Endothelial cell of umbilical vein (primary cell): ENCODE measurements at places on chromosomes 4 and X.

DNA sequence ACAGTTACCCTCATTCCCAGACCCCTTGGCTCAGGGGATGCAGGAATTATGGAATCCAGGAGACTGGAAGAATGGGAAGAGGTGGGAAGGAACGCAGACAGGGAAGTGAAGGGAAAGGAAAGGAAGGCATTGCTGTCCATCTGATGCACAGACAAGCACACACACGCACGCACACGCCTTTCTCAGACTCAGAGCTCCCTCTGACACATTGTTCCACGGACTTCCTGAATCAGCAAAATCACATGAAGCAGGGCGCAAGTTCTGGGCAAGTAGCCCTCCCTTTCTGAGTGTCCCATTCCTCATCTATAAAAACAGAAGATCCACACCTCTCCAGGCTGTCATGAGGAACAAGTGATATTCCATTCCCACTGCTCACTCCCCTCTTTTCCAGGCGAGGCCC, 13.2 kb downstream of the IQSEC2 start:
- no peak overlapping the region for H3K27ac ChIP-seq
- DNase-seq = no peak
- no peaks in the 10 kb centered on the region for H3K27me3 ChIP-seq
- H3K36me3 ChIP-seq = no peaks in the 10 kb centered on the region

GRCh38 chr4:158965226-158965625, 137.7 kb upstream of the RAPGEF2 start:
- no peaks in the 10 kb centered on the region for H3K4me1 ChIP-seq
- no peak overlapping the region for H3K4me3 ChIP-seq
- DNase-seq = no peak
- no peak overlapping the region for H3K27ac ChIP-seq

DNA sequence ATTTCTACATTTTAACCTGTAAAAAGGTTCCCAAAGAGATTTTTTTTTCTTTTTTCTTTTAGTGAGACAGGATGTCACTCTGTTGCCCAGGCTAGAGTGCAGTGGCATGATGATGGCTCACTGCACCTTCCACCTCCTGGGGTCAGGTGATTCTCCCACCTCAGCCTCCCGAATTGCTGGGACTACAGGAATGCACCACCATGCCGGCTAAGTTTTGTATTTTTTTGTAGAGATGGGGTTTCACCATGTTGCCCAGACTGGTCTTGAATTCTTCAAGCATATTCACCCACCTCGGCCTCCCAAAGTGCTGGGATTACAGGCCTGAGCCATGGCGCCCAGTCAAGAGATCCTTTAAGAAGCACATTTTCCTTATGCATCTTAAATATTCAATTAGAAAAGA, 12.6 kb downstream of the RHOH start:
- H3K4me1 ChIP-seq = no peaks in the 10 kb centered on the region
- no peak for DNase-seq
- H3K27me3 ChIP-seq = no peaks in the 10 kb centered on the region
- no peak overlapping the region for H3K27ac ChIP-seq

DNA sequence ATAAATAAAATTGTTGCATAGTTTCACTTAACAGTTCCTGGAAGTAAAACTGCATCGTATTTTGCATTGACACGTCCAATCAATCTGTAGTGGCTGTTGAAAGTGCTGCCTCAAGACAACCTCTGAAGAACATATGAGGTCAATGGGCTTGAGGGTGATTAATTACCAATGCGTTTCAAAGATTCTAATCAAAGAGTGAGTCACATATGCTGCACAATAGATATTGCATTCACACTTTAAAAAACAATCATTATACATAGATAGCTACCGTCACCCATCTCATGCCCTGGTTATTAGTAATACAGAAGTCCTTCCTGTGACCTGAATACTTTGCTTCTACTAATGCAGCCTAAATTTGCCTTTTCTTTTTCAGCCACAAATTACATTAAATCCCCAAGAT, 743.3 kb upstream of the SLIT2 start:
- no peaks in the 10 kb centered on the region for H3K36me3 ChIP-seq
- H3K4me3 ChIP-seq = no peak overlapping the region
- H3K27ac ChIP-seq = peak overlapping the region; percentile 35
- DNase-seq = peak; percentile 71
- H3K4me1 ChIP-seq = peaks cover 11% of the 10 kb centered on the region
